ENCODE measurements at places on chromosomes 12 and 14.

DNA sequence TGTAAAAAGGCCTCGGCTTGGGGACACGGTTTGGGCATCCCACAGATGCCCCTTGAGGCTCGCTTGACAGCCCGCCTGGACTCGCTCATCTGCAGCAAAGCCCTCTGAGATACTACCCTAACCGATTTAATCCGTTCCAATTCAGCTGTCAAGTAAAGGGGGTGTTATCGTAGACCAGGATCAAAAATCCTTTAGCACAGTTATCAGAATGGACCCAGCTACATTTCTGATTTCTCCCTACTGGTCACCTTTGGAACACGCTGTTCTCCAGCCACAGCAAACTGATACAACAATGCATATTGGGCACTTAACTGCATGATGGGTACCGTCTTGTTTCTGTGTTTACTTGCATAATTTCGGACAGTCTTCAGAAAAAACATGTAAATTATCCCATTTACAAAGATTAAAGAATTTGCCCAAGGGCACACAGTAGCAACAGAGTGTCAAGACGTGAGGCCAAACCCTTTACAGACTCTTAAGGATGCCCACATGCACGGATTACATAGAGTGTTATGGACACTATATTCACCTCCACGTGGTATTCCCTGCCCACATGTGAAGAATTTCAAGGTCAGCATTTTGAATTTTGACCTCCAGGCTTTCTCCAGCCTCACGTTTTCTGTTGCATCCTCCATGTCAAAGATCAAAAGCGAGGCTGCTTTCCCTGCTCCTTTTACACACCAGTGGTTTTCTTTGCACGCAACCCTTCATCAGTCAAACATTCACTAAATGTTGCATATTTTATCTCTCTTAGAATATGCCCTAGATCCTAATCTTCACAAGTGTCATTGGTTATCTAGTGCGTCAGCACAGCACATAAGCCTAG lies 3.2 kb upstream of the DUSP6 start:
- no peak for DNase-seq

DNA sequence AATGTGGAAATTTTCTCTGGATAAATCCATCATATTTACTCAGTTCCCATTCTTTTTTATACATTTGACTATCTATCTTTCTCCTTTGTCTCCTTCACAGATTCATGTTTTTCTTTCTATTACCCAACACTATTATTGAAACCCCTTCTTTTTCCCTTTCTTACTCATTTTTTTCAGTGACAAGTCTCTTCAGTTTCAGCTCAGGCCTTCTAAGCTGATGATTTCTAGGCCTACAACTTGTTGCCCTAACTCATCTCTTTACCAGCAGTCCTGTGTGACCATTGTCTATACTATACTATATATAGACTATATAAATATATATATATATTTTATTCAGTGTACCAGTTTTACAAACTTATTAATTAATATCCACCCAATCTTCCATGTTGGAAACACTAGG lies 31.8 kb downstream of the SLC16A7 start:
- DNase-seq, result no peak

- DNase-seq, result no peak
These were observed 212.4 kb upstream of the C14orf180 start for GRCh38 chr14:104366931-104367865.

DNA sequence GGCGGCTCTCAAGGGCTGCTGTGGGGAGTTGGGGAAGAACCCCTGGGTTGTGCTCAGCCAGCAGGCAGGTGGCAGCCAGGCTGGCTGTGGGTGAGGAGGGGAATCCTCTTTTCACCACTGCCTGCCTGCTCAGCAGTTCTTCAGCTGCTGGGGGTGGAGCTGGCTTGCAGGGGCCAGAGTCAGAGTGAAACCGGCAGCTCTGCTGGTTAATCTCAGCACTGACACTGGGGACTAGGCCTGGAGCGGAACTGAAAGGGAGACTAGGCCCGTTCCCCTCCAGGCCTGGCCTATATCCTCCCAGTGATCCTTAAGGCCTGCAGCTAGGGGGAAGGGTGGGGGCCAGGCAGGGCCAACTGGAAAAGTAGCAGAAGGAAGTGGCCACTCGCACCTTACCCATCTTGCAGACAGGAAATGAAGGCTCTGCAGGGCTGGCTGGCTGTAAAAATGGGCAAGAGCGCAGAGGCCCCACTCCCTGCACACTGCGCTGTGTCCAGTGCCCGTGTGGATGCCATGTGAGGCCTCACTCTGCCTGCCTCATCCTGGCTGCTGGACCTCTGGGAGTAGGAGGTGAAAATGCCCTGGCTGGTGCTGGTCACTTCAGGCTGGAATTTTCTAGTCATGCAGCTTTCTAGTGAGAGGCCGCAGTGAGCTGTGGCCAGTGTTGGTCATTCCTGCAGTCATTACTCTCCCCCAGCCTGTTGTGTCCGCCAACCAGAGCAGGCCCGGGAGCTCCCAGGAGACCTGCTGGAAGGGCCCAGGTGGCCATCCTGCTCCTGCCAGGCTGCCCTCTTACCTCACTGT lies 39.4 kb downstream of the SH2B3 start:
- peak; percentile 34 for DNase-seq

GRCh38 chr14:69504775-69505174 lies 20.2 kb downstream of the PLEKHD1 start:
- DNase-seq, result no peak

- DNase-seq, result no peak
These were observed 369.4 kb downstream of the GALC start for GRCh38 chr14:87623616-87624015.

DNA sequence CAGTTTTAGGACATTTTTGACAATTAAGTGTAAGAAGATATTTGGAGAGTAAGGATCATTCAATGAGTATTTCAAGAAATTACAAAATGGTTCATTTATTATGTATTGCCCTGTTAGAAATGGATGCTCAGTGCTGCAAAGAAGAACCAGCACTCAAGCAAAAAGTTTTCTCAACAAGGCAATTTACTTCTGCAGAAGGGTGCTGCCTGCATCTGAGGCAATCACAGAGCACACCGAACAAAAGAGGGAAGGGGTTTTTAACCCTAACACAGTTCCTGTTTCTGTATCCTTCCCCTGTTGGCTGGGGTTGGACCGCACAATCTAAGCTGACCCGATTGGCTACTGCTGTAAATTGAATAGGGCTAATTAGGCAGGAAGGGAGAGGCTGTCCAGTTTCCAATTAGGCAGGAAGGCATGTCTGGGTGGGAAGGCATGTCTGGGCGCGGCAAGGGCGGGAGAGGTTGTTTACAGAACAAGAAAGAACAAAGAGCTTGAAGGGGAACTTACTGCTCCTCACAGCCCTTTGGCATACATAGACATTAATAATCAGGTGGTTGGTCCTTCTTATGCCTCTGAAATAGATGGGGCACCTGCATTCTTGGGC lies 41.4 kb downstream of the SPTSSA start:
- DNase-seq, result no peak
